ENCODE measurements at places on chromosomes 2 and 18.

DNA sequence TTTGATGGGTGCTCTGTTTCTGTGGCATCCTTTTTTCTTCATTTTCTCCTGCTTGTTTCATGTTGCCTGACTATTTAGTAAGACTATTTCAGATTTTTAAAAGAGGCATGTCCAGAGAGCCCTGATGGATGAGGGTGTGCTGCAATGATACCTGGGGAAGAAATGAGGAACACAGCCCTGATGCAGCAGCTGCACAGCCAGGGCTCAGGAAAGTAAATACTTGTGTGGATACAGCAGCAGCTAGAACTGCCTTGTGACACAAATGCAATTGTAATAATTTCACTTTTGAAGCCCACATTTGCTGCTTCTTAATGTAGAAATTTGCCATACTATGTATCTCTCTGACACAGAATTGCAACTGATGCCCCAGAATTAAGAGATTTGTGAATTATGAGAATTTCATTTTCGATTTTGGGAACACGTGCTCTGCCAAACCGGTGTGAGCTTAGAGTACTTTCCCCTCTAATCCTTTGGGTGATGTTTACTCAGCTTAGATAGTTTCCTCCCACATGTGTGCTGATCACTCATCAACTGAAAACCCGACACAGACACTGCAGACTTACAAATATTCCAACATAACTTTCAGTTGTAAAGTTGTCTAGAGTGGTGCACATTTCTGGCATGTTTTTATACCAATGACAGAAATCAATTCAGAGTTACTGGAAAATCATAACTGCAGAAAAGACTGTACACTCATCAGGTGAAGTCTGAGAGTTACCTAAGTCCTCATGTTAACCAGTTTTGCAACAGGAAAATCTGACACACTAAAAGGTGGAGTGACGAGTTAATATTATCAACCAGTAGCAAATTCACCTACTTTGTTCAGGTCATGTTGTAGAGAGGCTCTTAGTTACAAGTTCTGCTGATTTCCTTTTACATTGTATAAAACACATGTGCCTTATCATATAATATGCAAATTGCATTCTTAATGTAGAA lies 383.4 kb downstream of the CBLN2 start:
- no peak for DNase-seq

GRCh38 chr2:27667446-27667845 lies 3.8 kb downstream of the SLC4A1AP start:
- no peak for DNase-seq

DNA sequence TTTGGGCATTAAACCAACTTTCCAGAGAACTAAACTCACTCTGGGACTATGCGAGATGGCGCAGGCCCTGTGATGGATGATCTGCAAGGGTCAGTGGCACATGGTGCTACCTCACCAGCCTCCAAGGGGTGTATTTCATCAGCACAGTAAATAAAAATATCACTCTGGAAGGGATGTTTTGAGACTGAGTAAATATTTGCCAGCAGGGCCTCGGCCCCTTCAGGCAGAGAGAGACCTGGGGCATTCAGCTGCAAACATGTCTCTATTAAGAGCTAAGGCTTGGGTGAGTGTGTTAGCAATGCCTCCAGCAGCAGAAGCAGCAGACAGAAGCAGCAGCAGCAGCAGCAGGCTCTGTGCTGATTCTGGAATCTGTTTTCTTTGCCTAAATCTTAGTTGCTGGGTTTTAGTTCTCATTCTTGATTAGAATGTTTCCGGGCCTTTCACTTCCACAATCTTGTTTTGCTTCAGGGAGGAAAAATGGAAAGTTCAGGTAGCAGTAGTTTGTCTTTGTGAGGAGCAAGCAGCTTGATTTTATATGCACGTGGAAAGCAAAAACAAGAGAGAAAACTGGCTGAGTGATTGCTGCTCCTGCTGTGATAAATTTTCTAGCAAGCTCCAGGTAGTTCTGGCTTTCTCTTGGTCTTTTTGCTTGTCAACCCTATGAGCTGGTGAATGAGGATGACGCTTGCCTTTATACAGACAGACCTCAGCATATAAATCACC lies 18.6 kb downstream of the ADCYAP1 start:
- DNase-seq: no peak

DNA sequence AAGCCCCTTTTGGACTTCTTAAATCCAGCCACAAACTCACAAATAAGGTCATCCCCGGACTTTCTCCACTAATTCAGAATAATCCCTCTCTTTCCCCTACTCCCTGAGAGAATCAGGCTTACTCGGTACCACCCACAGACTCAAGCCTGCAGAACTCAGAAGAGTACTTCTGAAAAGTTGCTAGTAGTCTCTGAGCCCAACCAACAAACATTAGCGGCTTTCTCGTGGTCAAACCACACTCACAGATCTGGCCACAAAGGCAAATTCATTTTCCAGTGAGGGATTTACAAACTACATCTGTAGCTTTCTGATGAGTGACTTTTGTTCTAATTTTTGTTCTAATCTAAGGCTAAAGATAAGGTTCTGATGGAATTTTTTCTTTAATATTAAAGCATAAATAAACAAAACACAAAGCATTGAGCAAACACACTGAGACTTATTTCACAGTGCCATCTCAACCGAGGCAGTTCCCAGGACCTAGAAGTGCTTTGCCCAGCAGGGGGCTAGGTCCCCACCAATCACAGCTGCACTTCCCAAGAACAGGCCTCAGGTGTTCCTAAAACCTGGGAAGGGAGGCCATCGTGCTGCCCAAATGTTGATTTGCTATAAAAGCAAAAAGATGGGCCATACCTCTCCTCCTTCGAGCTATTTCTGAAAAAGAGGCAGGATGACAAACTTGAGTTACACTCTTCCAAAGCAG lies 110.7 kb downstream of the COLEC12 start:
- no peak for DNase-seq

GRCh38 chr2:85736456-85737355 lies 17.1 kb upstream of the ATOH8 start:
- DNase-seq: no peak

DNA sequence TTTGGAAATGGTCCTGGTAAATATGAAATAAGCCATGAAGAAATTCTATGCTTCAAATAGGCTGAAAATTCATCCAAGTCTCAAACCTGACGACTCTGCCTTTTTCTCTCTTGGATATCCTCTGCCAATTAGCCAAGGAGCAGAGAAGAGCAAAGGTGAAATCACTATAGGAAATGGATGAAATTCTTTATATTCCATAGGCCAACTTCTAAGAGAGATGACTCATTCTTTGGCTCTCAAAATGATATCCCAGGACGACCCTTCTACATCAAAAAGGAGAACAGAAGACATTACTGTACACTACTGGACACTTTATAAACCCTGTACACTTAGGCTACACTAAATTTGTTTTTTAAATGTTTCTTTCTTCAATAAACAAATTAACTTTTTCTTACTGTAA lies 22.7 kb downstream of the PDE1A start:
- no peak for DNase-seq

- no peak for DNase-seq
Observed at GRCh38 chr2:59461127-59461526, 1092.3 kb downstream of the BCL11A start.
